ENCODE measurements at places on chromosomes 2 and 18.

DNA sequence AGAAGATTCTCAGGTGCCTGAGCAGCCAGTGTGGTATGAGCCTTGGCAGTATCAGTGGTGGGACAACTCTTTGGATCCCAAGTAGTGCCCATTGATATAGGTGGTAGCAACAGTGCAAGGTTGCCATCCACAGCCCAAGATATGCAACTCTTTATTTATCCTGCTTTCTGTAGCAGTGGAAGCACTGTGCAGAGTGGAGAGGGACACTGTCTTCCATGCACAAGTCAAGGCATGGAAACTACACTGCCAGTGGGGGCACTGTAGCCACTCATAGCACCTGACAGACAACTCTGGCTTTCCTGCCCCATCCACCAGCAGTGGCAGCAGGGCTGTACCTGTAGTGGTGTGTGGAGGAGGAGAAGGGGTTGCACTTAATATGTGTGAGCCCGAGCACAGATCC is 409.6 kb upstream of the TMEFF2 start:
- DNase-seq = no peak

GRCh38 chr2:177538323-177538722 is 145.8 kb downstream of the AGPS start:
- DNase-seq = no peak

DNA sequence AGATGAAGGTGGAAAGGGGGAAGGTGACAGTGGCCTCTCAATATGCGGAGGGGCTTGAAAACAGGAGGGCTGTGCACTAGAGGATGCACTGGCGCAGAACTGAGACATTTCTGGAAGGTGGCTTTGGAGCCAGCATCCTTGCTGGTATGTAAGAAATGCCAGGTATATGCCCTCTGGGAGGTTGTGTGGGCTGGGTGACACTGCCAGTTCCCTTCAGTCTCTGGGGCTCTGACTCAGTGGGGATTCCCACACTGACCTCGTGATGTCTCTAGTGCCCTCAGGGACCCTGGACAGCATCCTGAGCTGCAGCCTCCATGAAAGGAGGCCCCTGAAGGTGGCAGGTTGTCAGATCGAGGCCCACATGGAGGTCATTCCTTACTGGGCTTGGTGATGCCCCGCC is 74.0 kb downstream of the AGAP1 start:
- DNase-seq = no peak

- DNase-seq = no peak
Observed at GRCh38 chr2:37340637-37341036, 3.8 kb upstream of the QPCT start.

DNA sequence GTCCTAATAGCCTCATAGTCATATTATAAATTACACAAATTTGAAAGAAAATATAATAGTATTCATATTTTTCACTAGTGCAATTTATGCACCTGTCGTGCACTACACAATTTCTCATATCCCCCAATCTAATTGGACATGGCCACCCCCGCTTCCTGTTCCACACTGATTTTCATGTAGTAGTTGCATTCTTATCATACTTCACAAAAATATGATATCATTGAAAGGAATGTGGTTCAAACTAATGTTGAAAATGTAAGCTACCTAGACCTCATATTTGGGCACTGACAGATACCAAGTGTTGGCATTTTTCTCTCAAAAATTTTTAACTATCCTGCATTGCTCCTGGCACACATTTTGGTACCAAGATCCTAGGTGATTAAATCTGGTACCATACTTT is 985.5 kb upstream of the POU3F3 start:
- DNase-seq = no peak

DNA sequence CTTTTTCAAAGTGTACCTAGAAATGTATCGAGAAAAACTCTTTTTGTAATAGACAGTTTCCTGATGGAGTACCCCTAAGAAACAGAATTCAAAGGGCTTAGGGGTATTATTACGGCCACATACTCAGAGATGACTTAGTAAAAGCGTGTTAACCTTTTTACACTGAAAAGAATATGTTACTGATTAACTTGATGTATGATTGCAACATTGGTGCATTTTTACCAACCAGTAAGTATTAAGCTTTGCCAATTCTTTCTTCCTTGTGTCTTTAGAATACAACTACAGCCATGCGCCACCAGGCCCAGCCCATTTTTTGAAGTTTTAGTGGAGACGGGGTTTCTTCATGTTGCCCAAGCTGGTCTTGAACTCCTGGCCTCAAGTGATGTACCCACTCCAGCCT is 1997.0 kb upstream of the LRRTM1 start:
- no peak for DNase-seq

- peak; percentile 3 for DNase-seq
Observed at GRCh38 chr18:32552421-32553030, 81.8 kb upstream of the GAREM1 start.

- DNase-seq = no peak
Observed at GRCh38 chr2:113966832-113967231, 76.9 kb downstream of the ACTR3 start.

- no peak for DNase-seq
Observed at GRCh38 chr2:49616800-49617199, 462.5 kb upstream of the FSHR start.

- peak; percentile 68 for DNase-seq
Observed at GRCh38 chr2:96174251-96175144, 29.3 kb upstream of the DUSP2 start.

GRCh38 chr18:31546476-31546875 is 45.2 kb upstream of the TTR start:
- no peak for DNase-seq

- peak; percentile 26 for DNase-seq
Observed at GRCh38 chr2:234289834-234290590, 206.9 kb downstream of the ARL4C start.

- DNase-seq = no peak
Observed at GRCh38 chr18:4807604-4808293, 352.6 kb upstream of the DLGAP1 start.

- no peak for DNase-seq
Observed at GRCh38 chr2:240151477-240152031, 11.1 kb upstream of the OTOS start.

- peak; percentile 51 for DNase-seq
Observed at GRCh38 chr18:2656237-2656980, 883 bp downstream of the SMCHD1 start.

- no peak for DNase-seq
Observed at GRCh38 chr2:54347622-54348021, 91.6 kb upstream of the TSPYL6 start.

GRCh38 chr2:66366619-66367018 is 68.3 kb upstream of the MEIS1 start:
- DNase-seq = no peak

DNA sequence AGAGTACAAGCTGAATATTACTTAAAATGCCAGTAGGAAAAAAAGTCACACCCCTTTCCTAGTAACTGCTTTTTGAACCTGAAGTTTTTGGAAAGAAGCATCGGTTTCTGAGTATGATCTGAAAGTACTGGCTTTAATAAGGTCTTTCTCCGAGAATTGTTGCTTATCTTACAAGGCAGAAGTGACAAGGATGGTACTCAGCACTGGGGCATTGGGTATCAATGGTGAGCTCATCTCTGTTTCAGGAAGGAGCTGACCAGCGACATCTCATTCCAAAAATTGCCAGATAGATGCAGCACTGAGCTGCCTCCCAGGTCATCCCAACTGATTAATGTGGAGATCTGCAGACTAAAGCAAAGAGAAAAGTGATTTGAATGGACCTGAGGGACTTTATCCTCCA is 85.4 kb downstream of the FMNL2 start:
- DNase-seq = no peak

GRCh38 chr2:150557020-150557600 is 69.6 kb upstream of the RND3 start:
- DNase-seq = no peak

GRCh38 chr2:75790121-75790813 is 79.6 kb upstream of the GCFC2 start:
- DNase-seq = no peak

GRCh38 chr2:201955702-201956141 is 77.9 kb upstream of the FZD7 start:
- no peak for DNase-seq

DNA sequence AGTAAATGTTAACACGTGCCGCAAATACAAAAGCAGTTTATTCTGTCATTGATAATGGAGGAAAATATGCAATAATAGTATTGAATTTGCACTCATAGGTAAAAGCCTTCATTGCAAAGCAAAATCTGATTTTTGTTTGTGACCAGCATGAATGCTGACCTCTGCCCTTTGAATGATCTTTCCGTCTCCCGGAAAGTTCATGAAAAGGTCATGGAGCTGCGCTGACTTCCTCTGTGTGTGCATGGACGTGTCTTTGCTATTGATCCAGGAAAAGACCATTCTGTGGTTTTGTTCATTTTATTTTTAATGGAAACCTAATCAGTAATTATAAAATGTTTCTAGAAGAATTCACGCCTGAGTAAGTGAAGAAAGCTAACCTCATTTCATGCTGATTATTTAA is 320.0 kb downstream of the MTX2 start:
- no peak for DNase-seq

GRCh38 chr2:128516938-128517337 is 198.3 kb upstream of the HS6ST1 start:
- no peak for DNase-seq

DNA sequence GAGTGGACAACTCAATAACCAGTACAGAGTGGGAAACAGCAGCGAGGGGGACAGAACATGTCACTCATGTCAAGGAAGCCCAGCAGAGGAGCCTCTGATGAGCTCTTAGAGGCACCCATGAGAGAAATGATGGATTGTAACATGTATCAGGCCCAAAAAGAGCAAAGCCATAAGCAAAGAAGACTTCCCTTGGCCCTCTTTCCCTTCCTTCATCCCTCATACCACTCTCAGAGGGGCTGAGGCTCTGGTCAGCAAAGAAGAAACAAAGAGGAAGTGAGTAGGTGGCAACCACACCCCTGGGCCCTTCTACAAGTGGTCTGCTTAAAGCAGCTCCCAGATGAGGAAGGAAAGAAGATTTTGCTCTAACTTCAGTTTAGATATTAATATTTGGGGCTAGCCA is 112.8 kb downstream of the CDC42EP3 start:
- no peak for DNase-seq

GRCh38 chr2:207819021-207819797 is 49.5 kb upstream of the FZD5 start:
- no peak for DNase-seq

- no peak for DNase-seq
Observed at GRCh38 chr2:68857855-68858456, 13.2 kb downstream of the BMP10 start.

DNA sequence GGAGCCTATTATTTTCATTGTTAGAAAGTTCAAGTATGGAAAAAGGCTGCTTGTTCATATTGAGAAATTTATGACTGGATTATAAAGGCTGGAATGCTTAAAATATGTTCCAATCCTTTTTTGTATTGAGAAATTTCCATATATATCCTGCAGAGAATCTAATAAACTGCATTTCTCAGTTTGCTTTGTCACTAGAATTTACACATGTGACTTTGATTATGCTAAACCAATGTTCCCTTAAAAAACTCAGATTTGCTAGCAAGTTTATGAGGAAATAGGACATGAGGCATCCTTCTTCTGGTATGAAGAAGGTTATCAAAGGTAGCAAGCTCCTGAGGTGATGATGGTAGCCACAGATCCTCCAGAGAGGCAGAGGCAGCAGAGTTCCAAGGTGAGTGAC is 29.2 kb upstream of the DSEL start:
- no peak for DNase-seq

- DNase-seq = no peak
Observed at GRCh38 chr2:198045227-198045626, 240.8 kb downstream of the PLCL1 start.

GRCh38 chr2:239519089-239519920 is 118.5 kb upstream of the HDAC4 start:
- no peak for DNase-seq

DNA sequence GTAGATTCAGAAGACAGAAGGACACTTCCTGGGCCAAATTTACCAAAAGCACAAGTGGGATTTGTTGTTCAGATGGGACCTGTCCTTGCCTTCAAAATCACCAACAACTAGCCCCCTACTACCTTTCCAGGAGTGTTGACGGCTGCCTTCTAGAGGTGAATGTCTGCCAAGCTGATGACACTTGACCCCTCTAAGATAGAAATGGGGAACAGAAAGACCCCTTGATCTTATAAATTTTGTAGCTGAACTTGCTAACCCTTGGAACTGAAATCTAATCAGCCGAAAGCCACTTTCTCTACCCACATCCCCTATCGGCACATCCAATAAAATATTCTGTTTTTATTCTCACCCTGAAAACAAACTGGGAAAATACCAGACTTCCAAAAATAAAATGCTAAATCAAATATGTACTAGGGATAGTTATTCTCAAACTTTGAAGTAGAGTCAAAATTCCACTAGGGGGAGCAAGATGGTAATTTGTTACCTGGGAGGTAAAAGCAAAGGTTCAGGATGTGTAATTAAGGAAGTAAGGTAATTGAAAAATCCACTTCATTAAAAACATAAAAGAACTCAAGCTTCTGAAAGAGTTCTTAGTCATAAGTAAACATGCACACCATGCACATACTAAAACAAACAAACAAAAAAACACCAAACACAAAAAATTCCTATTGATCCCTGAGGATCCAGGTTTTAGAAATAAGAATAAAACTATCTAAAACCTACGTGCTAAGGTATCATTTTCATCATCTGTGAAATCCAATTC is 119.2 kb downstream of the ANKRD44 start:
- no peak for DNase-seq

DNA sequence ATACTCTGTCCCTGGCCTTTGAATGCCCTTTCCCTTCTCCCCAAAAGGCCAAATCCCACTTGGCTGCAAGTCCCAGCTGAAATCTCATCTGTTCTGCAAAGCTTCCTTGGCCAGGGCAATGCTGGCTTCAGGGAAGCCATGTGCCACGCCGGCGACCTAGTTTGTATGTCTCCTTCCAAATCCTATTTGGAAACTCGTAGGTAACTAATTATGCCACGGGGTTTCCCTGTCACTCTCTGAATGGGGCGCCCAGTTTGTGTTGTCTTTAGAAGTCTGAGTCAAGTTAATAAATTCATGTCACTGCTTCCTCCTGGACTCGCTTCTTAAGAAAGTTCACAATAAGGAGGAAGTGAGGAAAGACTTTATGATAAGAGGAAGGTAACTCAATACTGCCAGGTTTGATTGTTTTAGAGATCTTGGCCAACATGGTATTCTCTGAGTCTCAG is 19.1 kb downstream of the FHL2 start:
- DNase-seq = no peak

- DNase-seq = no peak
Observed at GRCh38 chr2:120619579-120619978, 116.1 kb upstream of the GLI2 start.

GRCh38 chr2:78780256-78780655 is 245.2 kb upstream of the REG3G start:
- DNase-seq = no peak

GRCh38 chr2:6027066-6027465 is 334.9 kb downstream of the SOX11 start:
- DNase-seq = no peak

DNA sequence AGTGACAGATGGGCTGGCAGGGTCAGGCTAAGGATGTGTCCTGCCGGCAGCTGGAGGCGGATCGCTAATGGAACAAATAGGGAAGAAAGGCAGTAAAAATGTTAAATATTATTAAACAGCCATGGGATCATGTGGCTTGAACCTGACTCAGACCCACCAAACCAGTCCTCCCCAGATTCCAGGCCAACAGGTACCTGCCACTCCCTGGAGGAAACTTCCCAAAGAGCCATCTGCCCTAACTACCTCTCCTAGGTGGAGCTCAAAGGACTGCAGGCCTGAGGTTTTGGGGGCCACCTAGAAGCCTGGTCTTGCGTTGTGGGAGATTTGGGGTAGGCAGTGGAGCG is 34.3 kb downstream of the CIB4 start:
- DNase-seq = no peak

GRCh38 chr2:43513796-43514195 is 82.0 kb downstream of the THADA start:
- DNase-seq = no peak
